NCI-H69 (cell line): ENCODE measurements at places on chromosomes 5 and 9.

GRCh38 chr9:86128235-86128822 is 29.0 kb upstream of the GOLM1 start:
- DNase-seq: no peak

- no peak for DNase-seq
Measured at GRCh38 chr5:30447431-30447830, 746.1 kb upstream of the CDH6 start.

DNA sequence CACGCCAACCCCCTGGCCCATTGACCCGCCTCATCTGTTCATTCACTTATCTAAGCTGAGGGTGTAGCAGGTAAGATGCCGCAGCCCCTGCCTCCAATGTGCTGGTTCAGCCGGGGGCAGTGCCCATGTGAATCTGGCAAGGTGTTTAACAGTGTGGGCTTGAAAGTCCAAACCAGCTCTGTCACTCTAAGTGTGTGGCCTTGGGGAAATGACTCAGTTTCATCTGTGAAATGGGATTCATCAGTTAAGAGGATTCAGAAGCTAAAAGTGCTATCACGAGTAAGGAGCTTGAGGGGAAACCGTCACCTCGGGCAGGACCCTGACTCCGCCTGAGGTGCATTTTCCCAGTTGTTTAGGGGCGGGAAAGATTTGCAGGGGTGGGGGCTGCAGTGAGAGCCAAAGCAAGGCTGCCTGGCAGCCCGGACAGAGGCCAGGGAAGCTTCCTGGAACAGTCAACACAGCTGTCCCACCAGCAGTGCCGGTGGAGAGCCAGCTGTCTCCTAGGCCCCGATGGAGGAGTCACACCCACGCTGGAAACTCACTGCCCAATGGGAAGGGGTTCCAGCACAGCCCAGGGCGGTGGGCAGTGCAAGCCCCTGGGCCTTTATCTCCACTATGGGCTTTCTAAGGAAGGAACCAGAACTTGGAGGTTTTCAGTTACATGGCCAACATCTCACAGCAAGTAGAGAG is 9.7 kb upstream of the URM1 start:
- DNase-seq: peak; percentile 75

GRCh38 chr5:139025651-139026050 is 150.5 kb upstream of the LRRTM2 start:
- DNase-seq: no peak

GRCh38 chr9:97997330-97998276 is 14.5 kb downstream of the ANP32B start:
- DNase-seq: no peak
